ENCODE measurements at places on chromosomes 13 and 19. TPM values are rescaled to one million over a fixed set of nuclear protein-coding genes. Genes with fewer than 3 reads are reported as not detected.
A peak's percentile ranks its signal among the peaks of the same experiment; 100 is the strongest.

The ZNF28 gene
- 3.1 TPM for total RNA-seq

The CEACAM7 gene
- not detected for total RNA-seq

DNA sequence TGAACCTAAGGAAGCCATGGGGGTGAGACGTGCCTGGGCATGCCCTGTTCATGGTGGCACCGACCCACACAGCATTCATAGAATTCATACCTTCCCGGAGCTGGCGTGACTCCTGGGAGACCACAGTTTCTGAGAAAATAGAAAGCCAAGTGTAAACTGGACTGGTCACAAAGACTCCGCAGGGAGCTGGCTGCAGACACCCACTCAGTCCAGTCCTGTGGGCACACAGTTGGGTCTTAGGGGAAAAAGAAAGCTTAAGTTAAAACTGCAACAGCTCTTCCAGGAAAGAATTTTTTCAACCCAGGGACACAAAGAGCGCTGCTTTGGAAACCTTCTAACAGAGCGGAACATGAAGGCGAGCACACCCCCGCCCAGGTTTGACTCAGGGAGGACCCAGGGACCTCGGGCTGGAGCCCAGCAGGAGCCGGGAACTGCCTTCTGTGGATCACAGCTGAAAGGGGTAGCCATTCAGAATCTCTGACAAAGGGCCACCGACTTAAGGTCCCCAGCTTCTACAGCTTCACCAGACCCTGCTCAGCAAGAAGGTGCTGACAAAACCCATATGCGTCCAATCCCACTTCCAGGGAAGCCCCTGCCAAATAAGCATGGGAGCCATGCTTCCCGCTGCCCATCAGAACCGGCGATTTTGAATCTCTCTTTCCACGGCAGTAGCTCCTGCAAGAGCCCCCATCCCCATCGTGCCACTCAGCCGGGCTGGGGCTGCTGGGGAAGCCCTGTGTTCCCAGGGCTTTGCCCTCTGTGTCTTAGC is 183.7 kb downstream of the COL4A1 start:
- no peak for DNase-seq

- no peak for DNase-seq
Measured at GRCh38 chr19:2699413-2700140, 2.9 kb downstream of the GNG7 start.

- DNase-seq, result no peak
Measured at GRCh38 chr13:21557995-21558394, 46.0 kb downstream of the MICU2 start.

The ERICH4 gene
- total RNA-seq, result not detected

- peak; percentile 93 for DNase-seq
Measured at GRCh38 chr13:49356223-49356622, 87.6 kb downstream of the CAB39L start.

Data from fibroblast of the aortic adventitia (primary cell).